Endothelial cell of umbilical vein (primary cell): ENCODE measurements at places on chromosomes 16 and 17. TPM values are rescaled to one million over a fixed set of nuclear protein-coding genes. Genes with fewer than 3 reads are reported as not detected.

SAMD14 gene
- 15.6 and 16.1 TPM in 2 replicates for total RNA-seq

PIRT gene
- total RNA-seq, result not detected in 2 replicates

SLC16A13 gene
- total RNA-seq, result 18.6 and 24.7 TPM in 2 replicates

HAP1 gene
- total RNA-seq, result 0.23 and 0.24 TPM in 2 replicates

SLC12A3 gene
- not detected in 2 replicates for total RNA-seq

NPIPA2 gene
- 5.4 and 6.9 TPM in 2 replicates for total RNA-seq

KCNJ18 gene
- not detected in 2 replicates for total RNA-seq

DPEP2NB gene
- total RNA-seq, result not detected in 2 replicates

TBC1D3B gene
- total RNA-seq, result 3.3 and 9.7 TPM in 2 replicates

ANKRD40CL gene
- not detected in 2 replicates for total RNA-seq

KRT17 gene
- 0.55 and 1.6 TPM in 2 replicates for total RNA-seq

CDRT4 gene
- 11.6 and 13.6 TPM in 2 replicates for total RNA-seq

LYZL6 gene
- total RNA-seq, result not detected in 2 replicates

FOXN1 gene
- total RNA-seq, result not detected in 2 replicates

ZACN gene
- not detected in 2 replicates for total RNA-seq

KCNH6 gene
- total RNA-seq, result not detected in 2 replicates

NPIPA3 gene
- 1.4 and 3.0 TPM in 2 replicates for total RNA-seq

LRRC45 gene
- total RNA-seq, result 18.6 and 22.9 TPM in 2 replicates

TBC1D28 gene
- not detected in 2 replicates for total RNA-seq

CYBA gene
- total RNA-seq, result 37.0 and 45.8 TPM in 2 replicates

SERPINF2 gene
- total RNA-seq, result 0.30 TPM in 1 of 2 replicates, not detected in the other

AMFR gene
- total RNA-seq, result 66.5 and 77.4 TPM in 2 replicates

MT1A gene
- 5.4 and 8.4 TPM in 2 replicates for total RNA-seq
